ENCODE measurements at places on chromosomes 5 and 9.

GRCh38 chr5:40869384-40869783, 28.2 kb downstream of the CARD6 start:
- no peak for DNase-seq

DNA sequence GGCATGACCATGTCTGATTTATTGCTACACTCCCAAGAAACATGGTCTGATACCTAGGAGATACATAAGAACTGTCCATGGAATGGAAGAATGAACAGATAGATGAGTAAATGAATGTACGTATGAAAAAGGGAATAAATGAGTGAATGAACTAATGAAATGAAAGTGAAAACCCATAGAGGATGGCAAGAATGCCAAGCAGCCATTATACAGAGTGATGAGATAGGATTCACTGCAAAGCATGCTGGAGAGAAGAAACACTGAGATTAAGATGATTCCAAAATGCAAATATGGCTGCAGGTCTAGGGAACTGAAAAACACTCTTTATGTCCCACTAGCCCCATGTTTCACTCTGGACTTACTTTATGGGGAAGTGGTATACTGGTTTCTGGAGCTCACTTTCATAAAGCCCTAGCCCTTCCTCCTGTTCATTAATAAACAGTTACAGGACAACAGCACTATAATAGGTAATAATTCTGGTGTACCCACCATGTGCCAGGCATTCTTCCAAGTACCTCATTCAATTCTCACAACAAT, 170.3 kb upstream of the RAD23B start:
- DNase-seq: no peak

DNA sequence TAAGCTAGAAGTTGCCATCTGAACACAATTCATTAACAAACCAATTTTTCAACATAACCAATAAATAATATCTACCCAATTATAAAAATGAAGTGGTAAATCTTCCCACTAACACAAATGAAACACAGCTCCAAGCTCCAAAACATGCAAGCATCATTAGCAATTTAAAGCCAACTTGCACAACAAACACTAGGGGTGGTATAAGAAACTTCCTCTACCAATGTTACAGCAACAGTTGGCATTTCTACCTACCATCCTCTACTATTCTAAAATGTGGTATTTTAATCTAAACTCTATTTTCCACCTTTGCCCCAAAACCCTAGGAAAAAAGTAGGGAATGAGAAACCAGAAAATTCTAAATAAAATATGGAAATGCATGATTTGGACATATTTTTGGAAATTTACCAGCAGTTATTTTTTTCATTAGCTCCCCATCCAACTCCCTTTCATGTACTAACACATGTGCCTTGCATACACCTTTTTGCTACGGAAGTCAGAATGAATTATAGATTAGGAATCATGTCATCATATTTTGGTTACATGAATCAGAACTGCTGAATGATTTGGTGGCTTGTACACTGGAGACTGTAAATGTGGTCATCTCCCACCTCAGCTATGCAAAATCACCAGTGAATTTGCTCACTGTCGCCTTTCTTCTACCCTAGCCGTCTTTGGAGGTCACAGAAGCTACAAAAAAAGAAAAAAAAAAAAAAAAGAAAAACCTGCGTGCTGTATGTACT, 4.1 kb downstream of the NR6A1 start:
- no peak for DNase-seq

DNA sequence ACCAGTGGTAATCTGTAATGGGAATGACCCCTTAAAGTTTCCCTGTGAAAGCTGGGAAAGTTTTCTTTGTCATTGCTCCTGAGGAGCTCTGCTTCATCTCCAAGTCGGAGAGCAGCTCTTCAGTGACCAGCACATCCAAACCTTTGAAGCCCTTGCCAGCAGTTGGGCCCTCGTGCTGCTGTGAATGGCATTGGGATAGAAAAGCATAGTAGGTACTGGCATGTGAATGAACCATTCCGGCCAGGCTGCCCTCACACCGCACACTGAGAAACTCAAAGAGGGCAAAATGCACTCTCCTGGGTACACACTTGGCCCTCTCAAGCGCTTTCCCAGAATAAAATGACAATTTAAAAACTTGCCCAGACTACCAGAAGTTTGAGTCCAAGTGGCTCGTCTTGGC, 1135.0 kb upstream of the WWC1 start:
- no peak for DNase-seq

Data from SW 1271 (cell line).